ENCODE measurements at places on chromosomes 3 and 15.

DNA sequence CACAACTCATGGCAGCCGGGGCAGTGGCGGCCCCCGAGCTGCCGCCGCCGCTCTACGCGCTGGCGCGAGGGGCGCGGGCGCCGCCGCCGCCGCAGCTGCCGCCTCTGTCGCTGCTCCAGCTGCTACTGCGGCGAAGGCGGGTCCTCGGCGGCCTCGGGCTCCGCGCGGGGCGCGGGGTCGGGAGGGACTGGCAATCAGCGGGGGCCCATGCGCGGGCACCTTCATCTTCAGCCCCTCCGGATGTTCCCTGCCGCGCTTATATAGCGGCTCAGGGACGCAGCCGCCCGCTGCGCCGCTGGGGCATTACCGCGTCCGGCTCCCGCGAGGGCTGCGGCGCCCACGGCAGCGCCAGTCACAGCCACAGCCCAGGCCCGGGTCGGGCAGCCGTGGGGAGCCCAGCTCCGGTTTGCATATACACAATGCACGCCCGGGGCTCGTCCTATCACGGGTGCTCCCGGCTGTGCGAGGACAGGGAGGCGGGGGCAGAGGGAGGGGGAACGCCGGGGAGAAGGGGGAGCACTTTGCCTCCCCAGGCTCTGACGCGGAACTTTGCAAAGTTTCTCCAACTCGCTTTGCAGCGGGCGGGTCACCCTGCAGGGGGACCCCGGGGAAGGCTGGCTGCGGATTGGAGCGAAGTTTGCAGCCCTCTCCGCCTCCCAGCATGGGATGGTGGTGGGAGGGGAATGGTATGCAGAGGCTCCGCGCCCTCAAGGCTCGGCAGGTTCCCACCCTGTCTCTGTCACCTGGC is at the start of gene VGLL3:
TSS of gene VGLL3 (minus strand) at position 416 of the 748 bp plus-strand sequence. CDS start at position 10, 406 bp downstream.
- DNase-seq = no peak

DNA sequence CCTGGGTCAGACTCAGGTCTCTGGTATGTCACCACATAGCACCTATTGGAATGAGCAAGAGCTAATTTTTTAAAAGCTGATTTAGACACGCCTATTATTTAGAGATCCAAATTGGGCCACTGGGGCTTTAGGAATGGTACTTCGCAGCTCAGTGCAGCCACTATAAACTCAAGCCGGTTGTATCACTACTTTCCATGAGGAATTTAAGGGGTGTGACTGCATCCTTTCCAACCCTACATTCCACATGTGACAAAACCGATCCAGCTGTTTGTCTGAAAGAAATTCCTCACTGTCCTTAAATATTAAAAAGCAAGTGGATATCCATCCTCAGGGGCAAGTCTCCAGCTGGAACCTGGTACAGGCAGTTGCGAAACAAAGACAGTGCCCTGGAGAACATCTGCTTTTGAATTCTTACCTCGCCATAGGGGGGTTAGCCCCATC is 12.8 kb downstream of the VGLL3 start:
- no peak for DNase-seq

- DNase-seq = no peak
These were observed 32.4 kb downstream of the ZNF445 start for GRCh38 chr3:44444896-44445691.

DNA sequence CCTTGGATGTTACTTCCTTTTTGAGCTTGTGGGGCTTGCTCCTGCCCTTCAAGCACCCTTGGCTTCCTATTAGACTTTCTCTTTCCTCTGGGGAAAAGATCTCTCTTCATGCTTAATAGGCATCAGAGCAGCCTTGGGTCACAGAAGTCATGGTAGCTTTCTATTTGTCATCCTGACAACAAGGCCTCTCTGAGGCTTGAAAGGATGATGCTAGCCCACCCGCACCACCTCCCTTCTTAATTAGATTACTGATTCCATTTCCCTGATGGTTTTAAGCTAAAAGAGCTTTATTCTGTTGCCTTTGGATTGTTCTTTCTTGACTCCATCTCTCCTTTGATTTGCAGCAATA is 435.5 kb upstream of the TPM1 start:
- DNase-seq = no peak

GRCh38 chr15:74857082-74857655 is 14.2 kb upstream of the ULK3 start:
- no peak for DNase-seq

- DNase-seq = no peak
These were observed 3.1 kb upstream of the PTH1R start for GRCh38 chr3:46874430-46874829.

- no peak for DNase-seq
These were observed 91.1 kb upstream of the EOMES start for GRCh38 chr3:27813255-27813654.

GRCh38 chr15:66917904-66918448 is 147.4 kb upstream of the SMAD3 start:
- no peak for DNase-seq

DNA sequence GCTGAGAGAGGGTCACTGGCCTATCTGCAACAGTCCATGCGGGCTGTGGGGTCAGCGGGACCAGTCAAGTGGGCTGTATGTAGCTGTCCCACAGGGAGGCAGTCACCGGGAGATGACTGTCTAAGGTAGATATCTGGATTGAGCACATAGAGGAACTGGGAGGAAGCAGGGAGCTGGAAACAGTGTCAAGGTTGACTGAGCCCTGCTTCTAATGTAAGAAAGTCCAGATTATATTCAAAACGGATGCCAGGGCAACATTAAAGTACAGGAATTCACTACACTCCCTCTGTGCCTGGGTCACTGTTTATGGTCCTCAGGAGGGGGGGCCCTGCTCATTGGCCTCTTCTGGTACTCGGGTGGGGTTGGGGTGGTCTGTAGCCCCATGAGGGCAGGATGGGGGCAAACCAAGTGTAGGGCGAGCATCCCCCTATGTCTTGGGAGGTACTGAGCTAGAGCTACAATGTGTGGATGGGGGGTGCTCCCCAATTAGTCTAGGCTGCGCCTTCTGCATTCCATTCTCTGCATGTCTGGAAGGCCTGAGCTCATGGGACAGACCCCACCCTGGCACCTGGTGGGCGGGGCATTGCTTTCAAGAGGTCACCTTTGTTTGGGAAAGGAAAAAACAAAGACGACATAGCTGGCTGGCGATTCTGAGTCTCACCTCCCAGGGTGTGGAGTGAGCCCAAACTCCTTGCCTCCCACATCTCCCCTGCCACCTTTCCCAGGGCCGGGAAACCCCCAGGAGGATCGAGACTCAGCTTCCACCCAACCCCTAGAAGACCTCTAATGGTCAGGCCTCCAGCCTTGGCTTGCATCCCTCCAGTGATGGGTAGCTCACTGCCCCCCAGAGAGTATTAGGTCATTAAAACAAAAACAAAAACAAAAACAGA is 45.1 kb upstream of the C15orf39 start:
- DNase-seq = no peak

DNA sequence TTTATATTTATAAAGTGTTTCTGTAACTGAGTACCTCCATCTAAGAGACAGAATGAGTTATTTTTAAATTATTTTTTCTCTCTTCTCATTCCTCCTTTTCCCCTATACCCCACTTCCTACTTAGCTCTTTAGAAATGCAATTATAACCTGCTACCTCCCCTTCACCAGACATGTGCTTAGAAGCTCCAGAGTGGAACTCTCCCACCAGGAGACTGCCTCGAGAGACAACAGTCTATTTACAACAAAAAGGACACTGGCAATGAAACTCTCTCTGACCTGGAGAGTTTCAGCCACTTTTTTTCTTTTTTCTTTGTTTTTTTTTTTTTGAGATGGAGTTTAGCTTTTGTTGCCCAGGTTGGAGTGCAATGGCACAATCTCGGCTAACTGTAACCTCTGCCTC is 109.4 kb upstream of the PLXND1 start:
- DNase-seq = no peak

GRCh38 chr15:29708519-29708918 is 113.7 kb downstream of the TJP1 start:
- no peak for DNase-seq
